ENCODE measurements at places on chromosomes 16 and 17.

DNA sequence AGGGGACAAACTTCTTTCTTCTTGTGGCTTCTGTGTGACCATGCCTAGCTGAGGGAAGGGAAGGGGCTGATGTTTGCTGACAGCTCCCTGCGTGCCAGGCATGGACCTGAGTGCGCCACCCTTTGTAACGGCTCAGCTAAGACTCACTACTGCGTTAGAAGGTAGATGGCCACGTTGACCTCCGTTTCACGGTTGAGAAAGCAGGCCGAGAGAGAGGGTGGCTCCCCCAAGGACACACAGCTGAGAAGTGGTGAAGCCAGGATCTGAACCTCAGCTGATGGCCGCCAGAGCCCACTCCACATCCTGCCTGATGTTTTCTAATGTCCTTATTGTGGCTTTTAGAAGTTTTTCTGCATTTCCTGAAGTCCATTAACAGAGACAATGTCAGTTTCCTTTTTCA is 45.1 kb downstream of the RGS9 start:
- DNase-seq: no peak

DNA sequence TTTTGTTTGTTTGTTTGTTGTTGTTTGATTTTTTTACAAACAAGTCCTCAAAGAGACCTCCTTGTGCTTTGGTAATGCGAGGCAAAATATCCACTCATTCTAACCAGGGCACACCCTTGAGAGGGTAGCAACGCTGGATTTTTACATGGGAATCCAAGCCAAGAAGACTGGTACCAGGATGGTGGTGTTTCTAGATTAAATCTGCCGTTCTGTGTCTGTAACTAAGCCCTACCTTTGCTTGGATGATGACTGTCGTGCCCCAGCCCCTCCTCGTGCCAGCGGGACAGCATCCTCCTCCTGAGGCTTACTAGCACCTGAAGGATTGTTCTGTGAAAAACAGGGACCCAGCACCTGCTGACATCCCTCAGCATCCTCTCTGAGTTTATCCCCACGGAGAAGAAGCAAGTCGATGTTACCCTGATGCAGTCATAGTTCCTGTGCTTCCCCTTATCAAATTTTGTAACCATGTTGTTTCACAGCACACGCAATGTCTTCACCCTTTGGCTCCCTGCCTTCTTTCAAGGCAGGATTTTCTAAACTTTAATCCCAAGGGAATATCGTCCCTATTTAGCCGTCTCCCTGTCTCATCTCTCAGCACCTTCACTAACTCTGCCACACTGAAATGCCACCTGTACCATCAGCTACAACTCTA is 5.1 kb upstream of the HSBP1 start:
- DNase-seq: no peak

DNA sequence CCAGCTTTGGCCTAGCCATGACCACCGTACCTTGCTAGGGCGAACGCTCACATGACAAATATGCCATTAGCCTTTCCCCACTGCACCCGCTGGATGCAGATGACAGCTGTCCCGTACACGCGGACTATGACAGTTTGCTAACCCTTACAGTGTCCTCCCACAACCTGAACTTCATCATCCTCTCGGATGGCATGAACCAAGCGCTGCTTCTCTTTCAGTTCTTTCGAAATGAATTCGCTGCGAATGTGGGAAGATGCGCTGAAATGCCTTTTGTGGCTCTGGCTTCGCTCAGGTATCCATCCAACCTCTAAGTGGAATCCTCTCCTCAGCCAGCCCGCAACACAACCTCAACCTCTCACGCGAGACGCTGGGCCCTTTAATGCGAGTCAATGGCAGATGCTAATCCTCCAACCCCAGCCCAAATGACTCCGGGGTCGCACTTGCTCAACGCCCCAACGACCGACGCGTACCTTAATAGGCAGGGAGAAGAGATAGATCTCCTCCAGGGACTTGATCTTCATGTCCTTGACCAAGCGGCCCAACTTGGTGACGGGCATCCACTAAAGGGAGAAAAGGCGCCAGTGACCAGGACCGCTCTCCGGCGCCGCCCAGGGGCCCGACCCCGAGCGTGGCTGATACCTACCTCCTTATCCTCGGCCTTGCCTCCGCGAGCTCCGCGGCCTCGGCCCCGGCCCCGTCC is 670 bp downstream of the RPS2 start:
- no peak for DNase-seq

DNA sequence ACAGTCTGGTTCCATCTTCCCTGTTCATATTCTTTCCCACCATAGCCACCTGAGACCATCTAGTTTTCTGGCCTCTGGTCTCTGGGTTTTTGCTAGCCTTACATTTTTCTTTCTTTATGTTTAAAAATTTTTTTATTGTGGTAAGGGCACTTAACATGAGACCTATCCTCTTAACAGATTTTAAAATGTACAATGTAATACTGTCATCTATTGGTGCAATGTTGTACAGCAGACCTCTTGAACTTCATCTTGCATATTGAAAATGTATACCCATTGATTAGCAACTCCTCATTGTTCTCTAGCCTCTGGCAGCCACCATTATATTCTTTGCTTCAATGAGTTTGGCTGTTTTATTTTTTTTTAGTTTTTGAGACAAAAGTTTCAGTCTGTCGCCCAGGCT is 39.2 kb downstream of the ITGAM start:
- DNase-seq: no peak

DNA sequence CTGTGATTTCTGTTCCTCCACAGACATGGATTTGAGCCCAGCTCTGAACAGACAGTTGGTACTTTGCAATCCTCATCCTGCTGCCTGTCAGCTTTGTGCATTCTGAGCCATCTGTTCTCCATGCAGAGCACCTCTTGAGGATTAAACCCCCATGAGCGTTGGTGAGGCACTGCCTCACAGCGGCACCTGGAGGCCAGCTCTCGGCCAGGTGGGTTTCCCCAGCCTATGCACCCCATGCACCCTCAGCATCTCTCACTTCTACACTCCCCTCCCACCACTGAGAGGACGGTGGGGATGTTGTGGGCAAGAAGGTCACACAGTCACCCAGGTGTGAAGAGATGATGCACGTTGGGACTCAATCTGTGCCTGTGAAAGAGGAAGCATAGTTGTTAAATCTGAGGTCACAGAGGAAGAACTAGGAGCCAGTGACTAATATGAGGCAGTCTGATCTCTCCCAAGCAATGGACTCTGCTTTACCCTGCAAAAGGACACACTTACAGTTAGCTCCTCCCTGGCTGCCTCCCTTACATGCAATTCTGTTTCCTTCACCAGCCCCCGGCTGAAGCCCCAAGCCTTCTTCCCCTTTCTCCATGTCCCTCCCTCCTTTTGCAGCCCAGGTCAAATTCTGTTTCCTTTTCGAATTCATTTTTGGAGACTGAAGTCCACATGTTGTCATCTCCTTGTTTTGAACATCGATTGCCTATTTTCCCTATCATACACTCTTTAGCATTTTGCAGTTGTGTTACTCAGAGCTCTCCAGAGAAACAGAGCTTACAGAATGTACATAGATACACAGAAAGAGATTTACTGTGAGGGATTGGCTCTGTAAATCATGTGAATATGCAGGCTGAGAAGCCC is 58.5 kb downstream of the HS3ST3B1 start:
- DNase-seq: no peak

DNA sequence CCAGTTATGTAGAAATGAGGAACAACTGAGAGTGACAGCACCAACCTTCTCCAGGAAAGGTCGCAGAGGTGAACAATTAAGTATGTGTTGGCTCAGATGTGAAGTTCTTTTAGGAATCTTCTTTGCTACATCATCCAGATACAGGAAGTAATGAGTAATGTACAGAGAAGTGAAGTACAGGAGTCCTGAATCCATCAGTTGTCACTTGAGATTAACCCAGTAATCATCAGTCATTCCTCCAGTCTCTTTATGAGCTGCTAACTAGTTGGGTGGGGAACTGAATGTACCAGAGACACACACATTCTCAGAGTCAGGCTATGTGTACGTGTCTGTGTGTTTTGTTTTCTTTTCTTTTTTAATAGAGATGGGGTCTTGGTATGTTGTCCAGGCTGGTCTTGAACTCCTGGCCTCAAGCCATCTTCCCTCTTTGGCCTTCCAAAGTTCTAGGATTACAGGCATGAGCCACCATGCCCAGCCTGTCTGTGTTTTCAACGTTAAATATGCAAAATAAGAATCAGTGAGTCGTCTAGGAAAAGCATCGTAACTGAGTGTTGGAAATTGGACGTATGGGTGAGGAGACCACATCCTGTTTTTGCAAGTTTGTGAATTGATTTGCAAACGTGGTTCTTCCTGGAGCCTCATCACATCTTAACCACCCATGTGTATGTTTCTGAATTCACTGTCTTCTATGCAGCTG is 19.9 kb downstream of the ZNF200 start:
- DNase-seq: no peak

- DNase-seq: no peak
Measured at GRCh38 chr17:74567397-74567796, at the start of gene CD300H. Gene CD300H (minus strand): TSS chr17:74567509.

- DNase-seq: no peak
Measured at GRCh38 chr16:86512860-86513470, 2.6 kb downstream of the FOXF1 start.

GRCh38 chr16:71358464-71358998 is at the start of gene CALB2:
Gene CALB2 (plus strand): TSS chr16:71358723. CDS start chr16:71358793, 70 bp downstream.
- DNase-seq: peak; percentile 61

GRCh38 chr16:69812688-69813014 is 50.5 kb downstream of the WWP2 start:
- no peak for DNase-seq

DNA sequence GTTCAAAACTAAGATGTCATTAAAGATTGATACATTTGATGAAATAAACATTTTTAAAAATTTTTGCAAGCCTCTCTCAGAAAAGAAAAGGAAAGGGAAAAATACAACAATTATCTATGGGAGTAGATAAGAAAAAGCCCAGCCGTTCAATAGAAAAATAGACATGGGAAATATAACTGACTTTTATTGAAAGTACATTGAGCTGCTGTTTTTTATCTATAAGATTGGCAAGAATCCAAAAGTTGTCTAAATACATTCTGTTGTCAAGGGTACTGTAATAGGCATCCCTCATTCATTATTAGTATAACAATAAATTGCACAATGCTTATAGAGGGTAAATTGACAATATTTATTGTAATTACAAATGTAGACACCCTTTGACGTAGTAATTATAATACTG is 38.4 kb upstream of the IRX6 start:
- DNase-seq: no peak

DNA sequence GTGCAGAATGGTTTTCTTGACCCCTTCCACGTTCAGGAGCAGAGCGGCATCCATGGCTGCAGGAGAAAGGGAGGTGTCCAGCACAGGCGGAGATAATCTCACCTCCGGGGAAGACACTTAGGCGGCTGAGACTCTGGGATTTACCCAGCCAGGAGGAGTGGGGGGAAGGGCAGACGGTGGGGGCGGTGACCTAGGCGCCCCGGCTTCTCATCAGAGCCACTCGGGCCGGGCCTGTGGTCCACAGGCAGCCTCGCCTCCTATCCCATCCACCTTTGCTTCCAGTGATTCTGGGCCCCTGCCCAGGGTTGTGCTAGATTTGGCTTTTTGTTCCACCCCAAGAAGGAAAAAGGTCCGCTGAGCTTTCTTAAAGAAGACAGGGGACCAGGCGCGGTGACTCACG is at the start of gene AIPL1:
AIPL1 (minus strand) TSS at position 71 of the 400 bp plus-strand sequence; CDS start at position 54, 17 bp downstream.
- DNase-seq: no peak

DNA sequence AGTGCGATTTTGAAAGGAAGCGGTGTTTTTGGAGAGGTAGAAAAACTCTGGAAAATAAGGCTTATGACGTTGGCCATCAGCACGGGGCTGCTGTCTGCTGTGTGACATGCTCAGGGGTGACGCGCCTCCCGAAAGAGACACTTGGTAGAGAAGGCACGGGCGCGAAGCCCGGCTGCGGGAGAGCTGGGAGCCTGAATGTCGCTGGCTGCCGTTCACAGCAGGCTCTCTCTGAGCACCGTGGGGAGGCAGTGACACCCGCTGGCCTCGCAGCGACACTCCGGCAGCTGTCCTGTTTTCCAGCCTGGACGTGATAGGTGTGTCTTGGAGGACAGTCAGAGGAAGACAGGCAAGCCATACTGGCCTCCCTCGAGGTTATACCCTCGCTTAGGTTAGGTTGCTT is 759.1 kb upstream of the RBFOX1 start:
- no peak for DNase-seq

DNA sequence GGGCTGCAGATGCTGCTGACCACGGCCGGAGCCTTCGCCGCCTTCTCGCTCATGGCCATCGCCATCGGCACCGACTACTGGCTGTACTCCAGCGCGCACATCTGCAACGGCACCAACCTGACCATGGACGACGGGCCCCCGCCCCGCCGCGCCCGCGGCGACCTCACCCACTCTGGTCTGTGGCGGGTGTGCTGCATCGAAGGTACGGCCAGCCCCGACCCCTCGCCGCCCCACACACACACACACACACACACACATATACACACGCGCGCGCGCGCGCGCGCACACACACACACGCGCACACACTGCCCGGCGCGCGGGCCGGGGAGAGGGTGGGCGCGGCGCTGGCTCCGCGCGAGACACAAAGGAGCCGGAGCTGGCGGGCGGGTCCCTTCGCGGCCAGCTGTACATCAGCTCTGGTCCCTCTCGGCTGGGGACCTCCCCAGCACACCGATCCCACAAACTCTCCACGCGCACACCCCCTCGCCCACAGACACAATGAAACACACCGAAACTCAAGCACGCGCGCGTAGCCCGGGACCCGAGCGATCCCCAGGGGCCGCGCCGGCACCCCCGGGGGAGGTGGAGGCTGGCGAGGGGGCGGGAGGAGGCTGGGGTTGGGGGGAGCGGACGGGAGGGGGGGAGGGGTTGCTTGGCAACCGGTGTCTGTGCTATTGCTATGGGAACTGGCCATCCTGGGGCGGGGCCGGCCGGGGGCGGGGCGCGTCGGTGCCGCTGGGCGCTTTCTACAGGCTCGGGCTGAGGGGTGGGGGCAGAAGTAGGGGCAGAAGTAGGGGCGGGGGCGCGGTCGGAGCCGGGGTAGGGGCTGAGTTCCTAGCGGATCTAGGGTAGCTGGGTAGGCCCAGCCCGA is 658 bp downstream of the CACNG4 start:
- DNase-seq: no peak

DNA sequence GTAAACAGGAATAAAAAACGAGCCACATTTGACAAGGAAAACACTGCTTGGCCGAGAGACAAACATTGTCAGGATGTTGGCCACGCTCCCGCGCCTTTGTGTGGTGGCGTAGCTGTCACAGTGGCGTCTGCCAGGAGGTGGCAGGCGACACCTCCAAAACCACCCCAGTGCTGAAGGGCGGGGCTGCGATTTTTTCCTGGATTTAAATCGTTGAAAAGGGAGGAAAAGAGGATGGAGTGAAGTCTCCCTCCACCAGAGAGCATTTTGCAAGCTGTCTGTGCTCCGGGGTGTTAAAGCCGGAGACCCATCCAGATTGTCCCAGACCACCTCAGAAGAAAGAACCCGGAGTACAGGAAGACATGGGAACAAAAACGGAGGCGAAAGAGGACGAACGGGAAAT is 12.7 kb downstream of the MRM3 start:
- DNase-seq: peak; percentile 19

GRCh38 chr17:77280304-77281121 is 139.7 kb downstream of the SEC14L1 start:
- no peak for DNase-seq
